ENCODE measurements at places on chromosomes 3 and 15.

DNA sequence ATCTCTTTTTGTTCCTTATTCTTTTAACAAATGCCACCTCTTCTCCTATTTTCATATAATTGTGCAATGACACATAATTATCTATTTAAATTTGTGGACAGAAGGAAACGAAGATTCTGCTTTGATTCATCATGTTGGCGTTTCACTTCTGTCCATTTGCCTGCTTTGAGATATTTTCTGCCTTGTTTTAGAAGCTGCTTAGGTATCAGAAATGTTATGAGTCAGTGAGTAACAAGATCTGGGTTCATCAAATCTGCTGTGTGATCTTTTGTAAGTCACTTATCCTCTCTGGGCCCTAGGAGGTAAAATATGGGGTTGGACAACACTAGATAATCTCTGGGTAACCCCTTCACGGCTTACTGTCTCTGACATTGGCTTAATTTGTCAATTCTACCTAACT is 7.3 kb upstream of the MINDY4B start:
- no peak for DNase-seq

GRCh38 chr3:14718539-14718938 is 43.6 kb downstream of the C3orf20 start:
- DNase-seq: no peak

DNA sequence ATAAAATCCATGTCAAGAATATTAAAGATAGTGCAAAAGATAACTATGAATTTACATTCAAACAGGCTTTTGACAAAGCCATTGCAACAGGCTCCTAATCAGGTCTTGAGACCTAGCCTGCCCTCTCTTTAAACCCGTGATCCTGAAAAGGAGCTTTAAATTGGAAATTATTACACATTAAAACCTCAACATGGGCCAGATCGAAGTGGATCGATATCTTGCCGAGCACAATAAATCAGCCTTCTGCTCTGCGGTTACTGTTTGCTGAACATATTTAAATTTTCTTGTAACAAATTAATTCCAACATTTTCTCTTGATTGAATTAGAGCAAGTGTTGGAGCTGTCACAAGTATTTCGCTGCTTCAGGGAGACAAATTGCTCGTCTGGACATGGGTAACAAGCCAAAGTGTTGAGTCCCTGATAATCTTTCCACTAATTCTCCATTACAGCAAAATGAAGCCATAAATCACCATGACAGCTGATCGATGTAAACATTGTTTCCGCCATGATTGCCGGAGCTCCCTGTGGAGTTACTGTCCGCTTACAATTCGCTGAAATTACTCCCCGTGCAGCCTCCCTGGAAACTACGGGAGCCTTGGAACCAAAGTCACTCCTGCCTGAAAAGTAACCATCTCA is 47.6 kb downstream of the SHOX2 start:
- no peak for DNase-seq

DNA sequence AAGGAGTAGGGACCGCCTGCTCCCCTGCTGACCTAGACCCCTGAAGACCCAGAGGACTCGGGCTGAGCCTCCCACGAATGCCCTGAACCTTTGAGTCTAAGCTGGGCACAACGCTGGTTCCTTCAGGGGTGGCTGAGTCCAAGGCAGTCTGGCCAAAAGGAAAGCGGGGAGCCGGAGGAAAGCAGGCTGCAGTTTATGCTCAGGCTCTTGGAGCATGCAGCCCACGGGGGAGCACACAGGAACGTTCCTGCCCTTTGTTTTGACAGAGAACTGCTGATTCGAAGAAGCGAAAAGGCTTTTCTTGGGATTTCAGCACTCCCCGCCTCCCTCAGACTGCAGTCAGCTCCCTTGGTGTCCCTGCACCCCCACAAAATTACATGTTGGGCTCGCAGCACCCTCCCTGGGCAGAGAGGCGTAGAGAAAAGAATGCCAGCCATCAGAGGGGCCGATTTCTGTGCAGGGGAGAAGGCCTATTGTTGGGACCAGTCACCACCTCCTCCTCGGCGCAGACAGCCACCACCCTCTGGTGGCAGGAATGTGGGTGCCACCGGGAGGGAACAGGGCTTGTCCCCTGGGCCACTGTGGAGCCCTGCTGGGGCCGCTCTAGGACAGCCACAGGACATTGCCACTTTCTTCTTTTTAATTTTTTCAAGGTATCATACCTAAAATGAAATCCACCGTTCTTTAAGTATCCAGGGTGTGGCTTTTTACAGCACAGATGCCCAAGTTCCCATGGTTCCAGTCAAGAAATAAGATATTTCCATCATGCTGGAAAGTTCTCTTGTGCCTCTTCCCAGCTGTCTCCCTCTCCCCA is 72.2 kb downstream of the SMAD6 start:
- DNase-seq: peak; percentile 77
